ENCODE measurements at places on chromosomes 1 and 21.

- DNase-seq = no peak
Measured at GRCh38 chr1:166165661-166166328, 1.0 kb downstream of the FAM78B start.

DNA sequence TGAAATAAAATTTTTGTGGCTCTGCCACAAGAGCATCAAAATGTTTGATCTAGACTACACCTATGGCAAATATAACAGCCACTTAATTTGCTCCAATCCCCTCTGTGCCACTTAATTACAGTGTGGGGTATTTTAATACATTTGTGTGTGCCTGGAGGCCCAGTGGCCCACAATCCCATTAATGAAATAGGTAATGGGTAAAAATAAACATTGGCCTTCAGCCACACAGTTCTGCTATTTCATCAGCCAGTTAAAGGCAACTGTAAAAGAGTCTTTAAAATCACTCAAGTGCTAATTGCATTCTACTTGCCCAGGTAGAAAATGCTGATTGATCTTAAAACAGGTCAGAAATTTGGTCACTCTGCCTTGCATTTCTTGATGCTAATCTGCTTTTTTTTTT lies 151.6 kb upstream of the UBE2U start:
- DNase-seq = no peak

DNA sequence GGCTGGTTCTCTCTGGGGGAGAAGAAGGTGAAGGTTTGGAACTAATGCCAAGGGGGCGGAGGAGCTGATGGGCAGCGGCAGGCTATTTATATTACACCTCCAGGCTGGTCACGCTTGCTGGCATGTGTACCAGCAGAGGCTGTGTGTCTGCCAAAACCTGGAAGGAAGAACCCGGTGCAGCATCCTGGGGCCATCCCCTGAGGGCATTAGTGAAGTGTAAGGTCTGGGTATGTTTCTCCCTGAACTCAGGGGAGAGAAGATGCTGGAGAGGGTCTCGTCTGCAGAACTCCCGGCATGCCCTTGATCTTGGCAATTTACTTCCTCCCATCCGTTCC lies 5.3 kb downstream of the DISP3 start:
- no peak for DNase-seq

GRCh38 chr1:21378705-21379494 lies 61.0 kb upstream of the NBPF3 start:
- DNase-seq = no peak

- no peak for DNase-seq
Measured at GRCh38 chr1:241817956-241818612, 29.9 kb upstream of the EXO1 start.

DNA sequence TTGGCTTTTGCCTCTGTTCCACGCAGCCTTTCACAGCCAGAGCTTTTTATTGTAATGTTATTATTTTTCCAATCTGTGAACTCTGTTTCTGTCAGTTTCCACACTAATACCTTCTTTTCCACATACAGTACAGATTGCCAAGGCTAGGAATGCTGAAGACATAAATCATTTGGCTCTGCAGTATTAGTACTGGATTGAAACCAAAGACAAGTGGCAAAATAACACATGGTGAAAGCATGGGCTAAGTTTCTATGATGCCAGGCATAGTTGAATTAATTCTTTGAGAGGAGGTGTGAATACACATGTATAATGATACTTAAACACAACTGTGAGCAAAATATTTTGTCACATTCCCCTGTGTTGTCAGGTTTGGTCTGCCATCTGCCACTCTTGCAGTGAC lies 73.5 kb downstream of the TMEM200B start:
- DNase-seq = no peak
